Fibroblast of skin of right quadriceps (primary cell): ENCODE measurements at places on chromosomes 11 and 22.

DNA sequence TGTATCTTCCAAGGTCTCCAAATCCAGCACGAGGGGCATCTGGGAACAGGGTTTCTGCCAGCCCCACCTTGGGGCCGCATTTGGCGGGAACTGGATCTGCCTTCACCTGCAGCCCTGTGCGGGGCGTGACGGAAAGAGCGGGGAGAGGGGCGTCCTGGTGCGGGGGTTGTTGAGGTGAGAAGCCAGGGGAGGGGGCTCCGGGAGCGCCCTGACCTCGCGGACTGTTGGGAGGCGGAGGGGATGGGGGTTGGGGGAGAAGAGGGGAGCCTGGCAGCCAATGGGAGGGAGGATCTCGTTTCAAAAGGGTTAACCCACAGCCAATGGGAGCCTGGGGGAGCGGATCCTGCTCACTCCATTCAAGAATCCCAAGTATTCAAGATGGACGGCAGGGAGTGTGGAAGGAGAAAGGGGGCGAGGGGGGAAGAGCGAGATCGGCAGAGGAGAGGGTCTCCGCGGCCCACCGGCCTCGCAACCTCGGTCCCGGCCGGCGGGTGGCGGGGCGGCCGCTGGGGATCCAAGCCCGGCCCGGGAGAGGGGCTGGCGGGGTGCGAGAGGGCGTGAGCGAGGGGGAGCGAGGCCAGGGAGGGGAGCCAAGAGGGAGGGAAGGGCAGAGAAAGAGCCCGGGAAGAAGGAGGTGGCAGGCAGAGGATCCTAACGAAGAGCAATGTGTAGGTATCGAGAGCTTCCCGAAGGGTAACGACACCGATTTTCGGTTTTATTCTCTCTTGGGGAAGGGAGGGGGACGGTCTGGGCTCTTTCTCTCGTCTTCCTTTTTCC, 11.5 kb downstream of the YPEL4 start:
- peak; percentile 92 for DNase-seq

DNA sequence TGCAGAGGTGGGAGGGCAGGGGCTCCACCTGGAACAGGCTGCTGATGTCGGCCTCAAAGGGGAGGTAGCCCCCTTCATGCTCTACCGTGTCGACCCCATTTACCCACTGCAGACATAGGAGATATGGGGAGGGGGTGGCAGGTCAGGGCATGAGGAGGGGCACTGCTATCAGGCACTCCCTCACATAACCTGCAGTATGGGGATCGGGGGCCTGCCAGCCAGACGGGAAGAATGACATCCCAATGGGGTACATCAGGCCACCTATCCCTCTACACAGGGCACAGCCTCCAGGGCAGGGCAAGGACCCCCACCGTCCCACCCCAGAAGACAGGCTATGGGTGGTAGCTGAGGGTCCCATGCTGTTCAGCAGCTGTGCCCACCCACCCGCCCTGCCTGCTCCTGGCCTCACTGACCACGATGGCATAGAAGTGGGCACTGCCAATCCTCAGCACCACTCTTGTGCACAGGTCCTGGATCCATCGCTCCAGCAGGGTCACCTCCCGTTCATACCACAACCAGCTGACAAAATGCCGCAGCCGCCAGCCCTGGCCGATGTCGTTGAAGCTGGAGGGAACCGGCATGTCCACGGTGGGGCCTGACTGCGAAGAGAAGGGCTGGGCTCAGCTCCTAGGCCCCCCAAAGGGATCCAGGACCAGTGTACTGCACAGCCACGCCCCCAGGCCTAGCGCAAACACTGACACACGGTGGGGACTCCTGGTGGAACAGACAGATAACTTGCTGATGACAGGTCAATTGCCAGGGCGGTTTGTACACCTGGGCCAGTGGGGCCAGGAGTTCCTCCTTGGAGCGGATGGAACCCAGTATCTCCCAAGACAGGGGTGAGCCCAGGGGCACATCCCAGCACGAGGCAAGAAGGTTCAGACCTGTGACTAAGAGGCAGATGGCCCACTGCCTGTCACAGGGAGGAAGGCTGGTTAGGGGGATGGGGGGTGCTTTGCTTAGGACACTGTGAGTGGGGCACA, 24.1 kb downstream of the RGL4 start:
- DNase-seq, result no peak

GRCh38 chr11:41935241-41935640, 475.8 kb upstream of the LRRC4C start:
- no peak for DNase-seq

- no peak for DNase-seq
Observed at GRCh38 chr22:44901301-44901700, 108.5 kb downstream of the PHF21B start.

GRCh38 chr22:44410451-44410991, 87.5 kb downstream of the RTL6 start:
- DNase-seq, result no peak

DNA sequence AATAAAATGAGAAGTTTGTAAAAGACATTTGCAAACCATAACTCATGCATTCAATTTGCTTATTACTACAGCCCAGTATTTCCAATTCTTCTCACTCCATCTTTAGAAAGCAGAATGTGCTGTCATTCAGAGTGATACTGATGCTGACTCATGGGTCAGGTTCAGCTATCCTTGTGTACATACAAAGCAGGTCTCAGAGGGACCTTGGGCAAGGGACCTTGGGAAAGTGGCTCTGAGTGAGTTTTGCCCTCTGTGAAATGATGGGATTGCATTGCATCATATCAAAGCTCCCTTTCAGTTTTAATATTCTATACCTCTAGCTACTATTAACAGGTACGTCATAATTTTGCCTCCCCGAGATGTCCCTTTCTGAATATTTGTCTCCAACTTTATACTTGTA, 848.7 kb downstream of the OPCML start:
- DNase-seq, result peak; percentile 26

GRCh38 chr11:117980720-117981119, 5.5 kb upstream of the IL10RA start:
- no peak for DNase-seq

DNA sequence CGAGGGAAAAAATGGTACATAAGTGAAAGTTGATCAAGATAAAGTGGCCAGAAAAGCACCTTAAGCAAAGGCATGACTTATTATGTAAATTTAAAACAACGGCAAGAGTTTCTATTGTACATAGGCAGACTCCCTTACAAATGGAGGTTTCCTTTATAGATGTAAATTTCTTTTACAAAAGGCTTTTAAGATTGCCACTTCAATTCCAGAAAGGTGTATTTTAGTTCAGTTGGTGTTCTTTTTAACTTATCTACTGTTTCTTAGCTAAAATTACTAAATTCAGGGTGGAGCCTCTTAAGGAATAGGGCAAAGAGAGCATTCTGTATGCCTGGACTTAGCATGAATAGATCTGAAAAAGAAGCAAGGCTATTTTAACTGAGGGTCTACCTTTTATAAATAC, 24.9 kb upstream of the GNAZ start:
- no peak for DNase-seq

- no peak for DNase-seq
Observed at GRCh38 chr11:67646535-67647336, 3.8 kb downstream of the ACY3 start.

DNA sequence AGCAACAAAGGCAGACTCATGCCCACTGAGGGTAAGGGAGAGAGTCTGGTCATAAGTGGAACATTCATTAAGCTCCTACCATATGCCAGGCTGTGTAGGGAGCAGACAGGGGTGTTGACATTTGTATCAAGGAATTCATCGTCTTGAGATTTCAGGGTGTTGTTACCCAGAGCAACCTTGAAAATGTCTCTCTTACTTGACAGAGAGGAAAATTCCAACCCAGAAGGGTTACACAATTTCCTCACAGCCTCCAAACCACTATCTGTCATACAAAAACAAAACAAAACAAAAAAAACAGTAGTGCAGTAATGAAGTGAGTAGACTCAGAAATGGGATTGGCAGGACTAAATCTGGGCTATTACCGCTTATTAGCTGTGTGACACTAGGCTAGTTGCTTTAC, 113.2 kb downstream of the MIAT start:
- DNase-seq, result peak; percentile 55

- no peak for DNase-seq
Observed at GRCh38 chr11:74520316-74520715, 26.8 kb upstream of the LIPT2 start.

DNA sequence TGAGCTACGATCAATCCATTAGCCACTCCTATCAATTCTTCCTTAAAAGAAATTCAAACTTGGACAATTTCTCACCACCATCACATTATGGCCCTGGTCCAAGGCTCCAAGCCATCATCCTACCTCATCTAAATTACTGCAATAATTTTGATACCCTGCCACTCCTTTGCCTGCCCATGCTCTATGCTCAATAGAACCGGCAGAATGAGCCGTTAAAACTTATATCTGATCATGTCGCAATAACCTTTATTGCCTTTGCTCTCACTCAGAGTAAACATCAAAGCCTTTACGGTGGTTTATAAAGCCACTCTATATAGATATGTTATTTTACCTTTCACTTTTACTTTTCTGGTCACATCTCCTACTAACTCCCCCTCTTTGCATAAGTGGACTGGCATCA, 2392.1 kb upstream of the RAG2 start:
- no peak for DNase-seq

DNA sequence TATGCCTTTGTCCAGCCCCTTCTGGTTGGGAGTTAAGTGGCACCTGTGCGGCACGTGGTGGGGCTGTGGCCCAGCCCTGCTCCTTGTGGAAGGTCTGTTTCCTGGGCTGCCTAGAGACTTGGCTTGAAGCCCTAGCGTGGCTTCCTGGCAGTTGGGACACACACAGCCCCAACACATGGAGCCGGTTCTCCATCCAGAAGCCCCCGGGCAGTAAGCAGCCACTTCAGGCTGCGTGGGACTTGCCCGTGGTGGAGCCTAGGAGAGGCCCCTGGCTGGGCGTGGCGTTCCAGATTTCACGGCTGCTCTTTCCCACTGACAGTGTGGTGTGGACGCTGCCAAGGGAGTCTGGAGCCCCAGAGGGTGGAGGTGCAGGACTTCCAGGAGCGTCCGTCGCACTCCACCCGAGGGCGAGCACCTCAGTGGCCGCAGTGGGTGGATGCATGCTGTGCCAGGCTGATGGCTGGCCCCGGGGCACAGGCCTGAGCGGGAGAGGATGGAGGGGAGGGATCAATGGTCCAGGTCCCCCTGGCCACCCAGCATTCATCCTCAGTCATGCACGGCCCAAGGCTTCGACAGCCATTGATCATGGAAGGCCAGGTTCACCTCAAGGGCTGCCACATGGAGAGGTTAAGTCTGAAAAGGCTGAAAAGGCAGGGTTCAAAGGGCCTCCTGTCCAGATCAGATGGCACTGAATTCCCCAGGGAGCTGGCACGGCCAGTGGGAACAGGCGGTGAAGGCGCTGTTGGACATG, 9.3 kb downstream of the CCND1 start:
- no peak for DNase-seq
